ENCODE measurements at places on chromosomes 3 and 15.

DNA sequence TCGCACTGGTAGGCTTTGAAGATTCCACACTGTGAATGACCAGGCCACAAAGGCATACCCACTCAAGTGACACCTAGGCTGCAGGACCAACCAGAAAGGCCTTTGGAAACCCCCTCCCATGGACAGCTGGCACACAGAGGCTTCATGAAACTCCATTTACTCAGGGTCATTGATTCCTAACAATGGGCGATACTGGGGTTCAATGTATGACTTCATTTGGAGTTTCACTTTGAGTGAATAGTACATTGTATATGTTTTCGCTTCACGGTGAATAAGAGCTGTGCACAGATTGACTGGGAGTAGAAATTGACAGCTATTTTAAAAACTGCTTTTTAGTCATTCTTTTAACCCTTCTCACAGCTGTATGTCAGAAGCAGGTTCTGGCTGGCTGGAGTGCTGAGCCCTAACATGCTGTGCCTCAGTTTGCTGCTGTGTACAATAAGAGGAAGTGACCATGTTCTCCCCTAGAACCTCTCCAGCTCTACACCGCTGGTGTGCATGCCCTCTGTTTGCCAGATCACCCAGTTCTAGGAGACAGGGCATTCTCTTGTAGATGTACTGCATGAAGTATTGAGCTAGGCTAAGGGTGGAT lies 15.4 kb upstream of the CX3CR1 start:
- DNase-seq, result no peak

GRCh38 chr3:52367891-52368880 lies 52.1 kb downstream of the DNAH1 start:
- DNase-seq, result no peak

GRCh38 chr15:77722759-77723460 lies 90.2 kb upstream of the LINGO1 start:
- no peak for DNase-seq

GRCh38 chr15:80920271-80920699 lies 69.3 kb downstream of the MESD start:
- DNase-seq, result no peak

DNA sequence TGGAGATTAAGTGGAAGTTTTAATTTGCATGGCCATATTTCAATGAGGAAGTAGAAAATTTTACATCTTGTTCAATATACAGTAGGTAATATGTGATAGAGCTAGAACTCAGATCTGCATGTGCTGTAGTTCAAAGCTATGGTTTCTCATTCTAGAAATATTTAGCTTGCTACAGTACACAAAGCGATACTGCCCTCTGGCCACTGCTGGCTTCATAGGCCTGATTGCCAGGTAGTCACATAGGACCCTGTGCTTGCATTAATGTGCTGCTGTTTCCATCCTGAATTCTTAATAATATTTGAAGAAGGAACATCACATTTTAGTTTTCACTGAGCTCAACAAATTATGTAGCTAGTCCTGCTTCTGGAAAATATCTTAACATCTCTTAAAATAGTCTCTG lies 87.0 kb downstream of the PLSCR2 start:
- DNase-seq, result no peak

Data from stimulated activated CD8-positive, alpha-beta memory T cell treated with anti-CD3 and anti-CD28 coated beads, Interleukin-15, amount 100 ng/mL, for 24 hours (primary cell).